ENCODE measurements at places on chromosomes 12 and 14.

DNA sequence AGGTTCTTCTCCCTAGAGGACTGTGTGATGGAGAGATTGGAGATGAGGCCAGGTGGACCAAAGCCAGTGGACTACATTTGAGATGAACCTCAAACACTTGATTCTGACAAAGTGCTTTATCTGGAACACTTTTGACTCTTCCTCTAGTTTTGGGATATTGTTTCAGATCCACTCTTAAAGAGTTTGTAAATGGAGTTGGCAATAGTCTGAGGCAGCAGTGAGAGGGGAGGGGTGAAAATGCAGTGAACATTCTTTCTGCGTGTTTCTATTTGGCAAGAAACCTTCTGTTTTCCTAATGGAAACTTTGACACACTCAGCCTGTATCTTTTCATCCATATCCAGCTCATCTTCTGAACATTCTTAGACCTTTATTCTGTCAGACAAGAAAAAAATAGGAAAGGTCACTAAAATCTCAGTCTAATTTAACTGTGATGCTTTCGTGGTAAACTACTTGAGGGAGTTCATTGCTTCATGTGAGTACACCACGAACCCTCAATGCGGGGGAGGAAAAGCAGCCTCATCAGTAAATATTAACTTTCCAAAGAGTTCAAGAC lies 57.4 kb upstream of the KCNJ8 start:
- no peak for DNase-seq

GRCh38 chr12:121992059-121992879 lies 29.4 kb upstream of the BCL7A start:
- peak; percentile 81 for DNase-seq

- no peak for DNase-seq
Measured at GRCh38 chr14:69997849-69998248, 118.6 kb downstream of the SMOC1 start.

GRCh38 chr12:202081-202731 lies 11.8 kb downstream of the SLC6A12 start:
- DNase-seq = no peak

GRCh38 chr14:66483322-66483721 lies 2.8 kb upstream of the CCDC196 start:
- no peak for DNase-seq

- DNase-seq = no peak
Measured at GRCh38 chr12:53999559-54000115, 324 bp upstream of the HOXC9 start.

GRCh38 chr14:71248194-71248593 lies 340.9 kb downstream of the PCNX1 start:
- DNase-seq = no peak
